ENCODE measurements at places on chromosomes 6 and 20.

DNA sequence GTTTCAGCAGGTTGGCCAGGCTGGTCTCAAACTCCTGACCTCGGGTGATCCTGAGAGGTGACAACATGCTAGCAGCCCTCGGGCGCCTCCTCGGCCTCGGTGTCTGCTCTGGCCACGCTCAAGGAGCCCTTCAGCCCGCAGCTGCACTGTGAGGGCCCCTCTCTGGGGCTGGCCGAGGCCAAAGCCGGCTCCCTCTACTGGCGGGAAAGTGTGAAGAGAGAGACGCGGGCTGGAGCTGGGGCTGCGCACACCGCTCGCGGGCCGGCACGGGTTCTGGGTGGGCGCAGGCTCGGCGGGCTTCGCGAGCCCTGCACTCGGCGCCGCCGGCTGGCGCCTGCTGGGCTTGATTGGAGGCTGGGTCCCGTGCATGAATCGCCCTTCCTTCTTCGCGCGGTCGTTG is 80.8 kb upstream of the RBM24 start:
- no peak for DNase-seq

GRCh38 chr6:118319894-118320649 is 228.0 kb upstream of the PLN start:
- no peak for DNase-seq

GRCh38 chr6:84284428-84285049 is 57.1 kb upstream of the CEP162 start:
- no peak for DNase-seq

- no peak for DNase-seq
These were observed 28.5 kb upstream of the BPIFA2 start for GRCh38 chr20:33139467-33139866.

GRCh38 chr6:4664117-4664626 is 112.0 kb upstream of the CDYL start:
- DNase-seq, result no peak

GRCh38 chr6:15421945-15422733 is 176.3 kb downstream of the JARID2 start:
- DNase-seq, result no peak

DNA sequence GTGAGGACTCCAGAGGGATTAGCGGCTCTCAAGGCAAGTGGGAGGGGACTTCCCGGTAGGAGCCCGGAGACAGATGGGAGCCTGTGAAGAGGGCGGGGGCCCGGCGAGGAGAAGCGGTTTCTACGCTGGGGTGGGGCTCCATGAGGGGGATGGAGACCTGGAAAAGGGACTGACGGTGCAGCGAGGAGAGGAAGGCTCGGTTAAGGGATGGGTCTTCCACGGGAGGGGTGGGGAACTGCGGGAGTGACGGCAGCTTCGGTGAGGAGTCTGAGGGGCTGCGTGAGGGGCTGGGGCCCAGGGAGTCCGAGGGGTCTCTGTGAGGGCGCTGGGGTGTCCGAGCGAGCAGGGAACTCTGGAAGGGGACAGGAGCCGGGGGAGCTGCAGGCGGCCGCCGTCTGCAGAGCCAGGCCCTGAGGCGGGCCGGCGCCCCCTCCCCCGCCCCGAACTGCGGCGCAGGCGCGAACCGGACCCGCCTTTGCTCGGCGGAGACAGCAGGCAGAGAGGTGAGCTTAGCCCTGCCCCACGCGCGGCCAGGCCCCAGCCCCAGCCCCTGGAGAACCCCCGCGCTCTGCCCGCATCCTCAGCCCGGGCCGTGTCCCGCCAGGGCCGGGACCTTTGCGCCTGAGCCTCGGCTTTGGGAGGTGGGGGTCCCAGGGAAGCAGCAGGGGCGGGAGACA is at the start of gene NRSN2:
Gene NRSN2 (plus strand): TSS at position 472 of the 677 bp plus-strand sequence. CDS start 2,533 bp downstream, outside the sequence.
- no peak for DNase-seq

DNA sequence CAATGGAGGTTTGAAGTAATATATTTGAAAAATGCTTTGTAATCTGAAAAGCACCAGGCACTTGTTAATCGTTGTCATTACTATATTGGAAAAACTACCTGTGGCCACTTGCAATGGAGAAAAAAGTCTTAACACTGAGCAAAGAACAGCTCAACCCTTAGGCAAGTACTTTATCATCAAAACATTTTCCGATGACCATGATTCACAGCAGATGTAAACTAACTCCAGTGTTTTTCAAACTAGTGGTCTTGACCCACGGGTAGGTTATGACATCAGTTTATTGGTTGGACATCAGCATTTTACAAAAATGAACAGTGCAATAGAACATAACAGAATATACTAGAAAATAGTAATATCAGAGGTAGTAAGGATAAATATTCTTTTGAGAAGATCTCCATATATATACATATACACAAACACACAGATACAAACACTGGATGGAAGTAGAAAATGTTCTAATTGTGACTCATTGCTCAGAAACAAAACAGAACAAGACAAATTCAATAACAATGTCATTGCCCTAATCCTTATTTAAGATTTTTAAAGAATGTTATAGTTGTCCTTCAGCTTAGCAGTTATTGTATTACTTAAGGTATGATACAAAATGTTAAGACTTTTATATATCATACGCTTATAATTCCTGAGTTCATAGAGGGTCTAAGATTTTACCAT is 123.0 kb downstream of the PLCB1 start:
- no peak for DNase-seq

GRCh38 chr6:158684745-158685324 is 35.0 kb downstream of the SYTL3 start:
- no peak for DNase-seq

Data from stimulated activated CD4-positive, alpha-beta T cell treated with anti-CD3 and anti-CD28 coated beads, Interleukin-15, amount 100 ng/mL, for 1 hour (primary cell).